Astrocyte of the cerebellum (primary cell): ENCODE measurements at places on chromosomes 5 and 9.

DNA sequence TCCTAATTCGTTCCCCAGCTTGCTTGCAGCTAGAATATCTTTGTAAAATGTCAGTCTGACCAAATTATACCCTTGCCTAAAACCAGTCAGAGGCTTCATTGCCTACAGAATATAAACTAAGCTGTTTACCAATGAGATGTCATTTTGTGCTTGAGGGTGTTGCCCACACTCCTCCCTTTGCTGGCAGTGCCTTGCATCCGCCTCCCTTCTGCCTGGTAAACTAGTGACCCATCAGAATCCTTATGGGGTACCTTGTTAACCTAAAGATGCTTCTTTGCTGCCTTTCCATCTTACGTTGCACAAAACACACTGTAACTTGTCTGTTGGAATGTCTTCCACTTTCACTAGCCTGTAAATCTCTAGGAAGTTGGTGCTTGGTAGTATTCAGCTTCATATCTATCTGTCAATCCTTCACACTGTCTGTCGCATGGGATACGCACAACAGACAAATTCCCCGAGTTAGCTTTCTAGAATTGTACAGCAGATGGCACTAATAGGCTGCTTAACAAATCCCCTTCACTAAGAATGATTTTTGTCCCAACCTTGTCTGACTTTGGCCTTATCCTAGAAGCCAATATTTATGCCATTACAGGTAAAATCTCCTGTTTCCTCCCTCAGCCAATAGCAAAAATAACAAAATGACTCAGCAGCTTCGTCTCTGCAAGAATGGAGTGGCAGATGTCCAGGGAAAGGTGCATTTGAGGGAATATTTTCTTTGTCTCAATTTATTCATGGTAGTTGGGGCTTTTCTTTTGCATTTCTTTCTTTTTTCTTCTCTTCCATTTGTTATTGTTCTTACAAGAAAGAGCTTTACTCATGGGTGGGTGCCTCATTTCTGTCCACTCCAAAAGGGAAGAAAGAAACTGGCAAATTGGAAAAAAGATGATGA is 3.0 kb downstream of the NUDT2 start:
- DNase-seq = no peak

DNA sequence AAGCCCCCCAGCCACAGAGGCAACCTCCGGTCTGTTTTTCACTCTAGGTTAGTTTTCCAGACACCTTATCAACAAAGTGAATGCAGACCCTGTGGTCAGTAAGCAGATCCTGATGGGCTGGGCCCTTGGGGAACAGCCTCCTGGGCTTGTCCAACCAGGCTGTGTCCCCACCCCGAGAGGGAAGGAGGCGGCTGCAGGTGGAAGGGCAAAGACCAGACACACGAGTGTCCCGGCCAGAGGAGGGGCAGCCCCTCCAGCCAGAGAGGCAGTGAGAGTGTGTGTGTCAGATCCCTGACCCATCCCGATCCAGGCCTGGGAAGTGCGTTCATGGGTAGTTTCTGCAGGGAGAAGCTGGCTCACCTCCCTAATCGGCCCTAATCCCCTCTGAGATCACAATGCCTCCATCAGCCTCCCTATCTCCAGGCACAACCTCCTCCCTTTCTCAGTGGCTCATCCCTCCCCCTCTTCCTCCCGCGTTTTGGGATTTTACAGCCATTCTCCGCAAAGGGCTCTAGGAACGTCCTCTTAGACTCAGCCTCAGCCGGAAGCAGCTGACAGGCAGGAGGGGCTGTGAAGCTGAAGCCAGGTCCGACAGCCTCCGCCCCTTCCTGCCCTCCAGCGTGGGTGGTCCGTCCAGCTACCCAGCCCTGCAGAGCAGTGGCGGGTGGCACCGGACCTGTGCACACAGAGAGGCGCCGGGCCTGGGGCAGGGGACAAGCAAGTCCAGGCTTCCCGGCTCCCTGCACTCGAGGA is 9.7 kb downstream of the SLC12A7 start:
- DNase-seq = no peak

GRCh38 chr9:69535911-69536310 is 136.3 kb downstream of the APBA1 start:
- no peak for DNase-seq

DNA sequence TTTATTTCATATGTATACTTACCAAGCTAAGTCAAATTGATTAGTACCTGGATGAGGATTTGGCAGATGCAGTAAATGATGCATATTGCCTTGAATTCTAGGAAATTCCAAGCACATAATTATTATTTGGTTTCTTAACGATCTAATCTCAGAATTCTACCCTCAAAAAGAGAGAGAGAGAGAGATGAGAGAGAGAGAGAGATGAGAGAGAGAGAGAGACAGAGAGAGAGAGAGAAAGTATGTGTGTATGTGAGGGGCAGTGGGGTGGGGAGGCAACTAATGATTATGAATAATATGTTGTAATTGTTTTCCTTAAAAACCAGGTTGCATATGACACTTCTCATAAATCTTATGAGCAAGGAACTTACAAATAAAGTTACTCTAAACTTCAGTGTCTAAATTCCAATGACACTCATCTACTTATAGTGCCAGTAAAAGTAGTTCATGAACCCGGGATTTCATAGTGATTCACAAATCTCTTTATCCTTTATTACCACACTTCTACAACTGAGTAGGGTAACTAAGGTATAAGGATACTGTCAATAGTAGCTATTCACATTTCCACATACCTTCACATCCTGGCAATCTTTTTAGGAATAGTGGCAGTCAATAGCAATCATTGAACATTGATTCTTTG is 60.5 kb upstream of the EDIL3 start:
- DNase-seq = no peak

- DNase-seq = no peak
Measured at GRCh38 chr5:72857396-72857795, 40.9 kb downstream of the TNPO1 start.

GRCh38 chr5:144370273-144370672 is 199.6 kb downstream of the KCTD16 start:
- DNase-seq = no peak

DNA sequence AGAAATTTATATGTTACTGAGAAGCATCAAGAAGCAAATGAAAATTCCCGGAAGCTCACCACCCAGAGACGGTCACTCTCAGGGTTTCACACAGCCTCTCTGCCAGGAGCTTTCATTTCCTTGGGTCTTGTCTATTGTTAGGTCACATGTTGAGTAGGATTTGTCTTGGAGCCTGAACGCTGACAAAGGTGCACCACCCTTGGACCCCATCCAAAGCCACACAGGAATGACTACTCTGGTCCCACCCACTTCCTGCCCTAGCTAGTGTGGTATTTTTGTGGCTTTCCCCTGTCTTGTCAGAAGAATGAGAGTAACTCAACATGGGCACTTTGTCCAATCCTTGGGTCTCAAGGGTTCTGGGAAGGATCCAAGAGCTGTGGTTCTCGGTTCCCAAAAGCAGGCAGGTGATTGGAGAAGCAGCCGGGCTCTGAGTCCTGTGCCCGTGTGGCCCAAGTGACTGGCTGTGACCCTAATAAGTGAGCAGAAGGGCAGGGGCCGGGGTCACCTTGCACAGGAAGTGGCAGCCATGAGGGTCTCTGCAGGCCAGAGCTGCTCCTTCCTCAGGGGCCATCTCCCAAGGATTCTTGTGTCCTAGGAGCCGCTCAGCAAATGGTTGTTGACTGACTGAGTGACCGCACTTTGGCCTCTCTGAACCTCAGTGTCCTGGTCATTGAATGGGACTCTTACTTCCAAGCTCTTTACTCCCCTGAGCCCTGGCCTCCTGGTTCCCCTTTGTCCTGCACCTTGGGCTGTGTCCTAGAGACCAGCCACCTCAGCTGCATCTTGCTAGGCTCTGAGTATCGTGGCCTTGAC is 6.9 kb downstream of the FGD3 start:
- no peak for DNase-seq

- no peak for DNase-seq
Measured at GRCh38 chr5:159440968-159441367, 110.7 kb upstream of the IL12B start.

GRCh38 chr9:126329476-126330275 is 3.0 kb downstream of the MVB12B start:
- no peak for DNase-seq

DNA sequence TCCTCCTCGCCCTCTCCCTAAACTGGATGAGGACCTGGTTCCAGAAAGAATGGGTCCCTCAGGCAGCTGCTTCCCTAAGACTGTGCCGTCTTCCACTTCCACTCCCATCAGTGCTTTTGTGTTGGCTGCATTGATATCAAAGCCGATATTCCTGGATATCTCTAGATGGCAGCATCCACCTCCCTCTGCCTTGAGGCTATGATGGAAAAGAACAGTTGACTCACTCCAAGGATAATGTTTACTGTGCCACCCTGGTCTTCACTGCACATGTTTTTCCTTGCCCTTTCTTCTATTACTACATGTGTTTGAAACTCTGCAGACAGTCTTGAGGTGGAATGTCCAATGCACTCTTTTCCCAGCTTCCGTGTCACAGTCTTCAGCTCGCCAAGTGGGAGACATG is 211.6 kb downstream of the MAST4 start:
- DNase-seq = peak; percentile 38

GRCh38 chr9:109717342-109717741 is 62.7 kb upstream of the PALM2AKAP2 start:
- no peak for DNase-seq

DNA sequence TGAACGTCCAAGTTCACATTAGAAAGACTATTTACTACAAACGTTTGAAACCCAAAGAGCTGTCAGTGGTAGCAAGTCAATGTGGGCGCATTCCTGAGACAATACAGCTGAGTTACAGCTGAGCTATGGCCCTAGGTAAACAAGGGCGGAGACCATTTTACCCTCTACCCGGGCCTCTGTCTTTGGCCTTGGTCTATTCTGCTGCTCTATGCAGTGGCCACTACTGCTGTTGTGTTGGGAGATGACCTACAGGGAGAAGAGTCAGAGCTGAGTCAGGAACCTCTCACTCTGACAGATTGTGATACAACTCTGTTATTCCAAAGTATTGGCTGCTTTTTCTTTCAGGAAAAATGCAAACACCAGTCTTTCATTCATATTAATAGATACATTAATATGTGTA is 700.6 kb downstream of the SEMA5A start:
- DNase-seq = no peak
